ENCODE measurements at places on chromosomes 3 and 15.

DNA sequence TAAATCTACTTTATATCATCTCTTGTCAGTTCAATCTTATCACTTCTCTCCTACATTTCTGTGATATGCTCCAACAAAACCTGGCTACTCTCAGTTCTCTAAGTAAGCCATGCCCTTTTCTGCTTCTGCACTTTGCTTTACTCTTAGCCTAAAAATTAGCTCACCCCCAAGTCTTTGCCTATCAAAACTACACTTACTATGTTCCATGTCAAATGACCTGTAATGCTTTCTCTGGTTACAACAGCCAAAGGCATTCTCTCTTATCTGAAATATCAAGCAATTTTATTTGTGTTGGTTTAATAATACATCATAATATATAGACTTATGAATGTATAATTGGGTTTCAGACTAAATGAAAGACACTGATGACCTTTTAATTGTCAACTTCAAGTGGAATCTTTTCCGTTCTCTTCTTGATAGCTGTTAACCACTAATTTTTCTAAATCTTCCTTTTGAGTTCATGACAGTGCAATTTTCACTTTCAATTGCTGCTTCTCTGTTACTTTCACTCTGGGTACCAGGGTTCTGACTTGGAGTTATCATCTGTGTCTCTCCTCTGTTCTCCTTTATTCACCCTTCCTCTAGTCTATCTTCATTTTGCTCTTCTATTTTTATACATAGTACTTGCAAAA, 619.0 kb upstream of the GOLIM4 start:
- no peak for DNase-seq

GRCh38 chr3:77149382-77149781, 109.5 kb downstream of the ROBO2 start:
- no peak for DNase-seq

GRCh38 chr3:119632216-119632615, 28.2 kb downstream of the POPDC2 start:
- DNase-seq: no peak

GRCh38 chr3:60743631-60744164, 507.6 kb downstream of the FHIT start:
- no peak for DNase-seq

DNA sequence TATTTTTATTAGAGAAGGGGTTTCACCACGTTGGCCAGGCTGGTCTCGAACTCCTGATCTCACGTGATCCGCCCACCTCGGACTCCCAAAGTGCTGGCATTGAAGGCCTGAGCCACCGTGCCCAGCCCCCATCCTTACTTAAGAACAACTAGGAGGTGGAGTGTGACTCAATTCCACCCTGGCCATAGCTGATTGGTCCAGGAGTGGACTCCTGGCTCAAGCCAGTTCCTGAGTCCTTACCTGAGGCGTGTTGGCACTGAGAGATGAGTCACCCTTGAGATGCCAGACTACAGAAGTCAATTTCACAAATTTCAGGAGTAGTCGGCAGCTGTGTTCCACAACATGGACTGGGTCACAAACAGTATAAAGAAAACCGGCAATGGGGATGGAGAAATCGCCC, 124.2 kb downstream of the SHQ1 start:
- DNase-seq: no peak

DNA sequence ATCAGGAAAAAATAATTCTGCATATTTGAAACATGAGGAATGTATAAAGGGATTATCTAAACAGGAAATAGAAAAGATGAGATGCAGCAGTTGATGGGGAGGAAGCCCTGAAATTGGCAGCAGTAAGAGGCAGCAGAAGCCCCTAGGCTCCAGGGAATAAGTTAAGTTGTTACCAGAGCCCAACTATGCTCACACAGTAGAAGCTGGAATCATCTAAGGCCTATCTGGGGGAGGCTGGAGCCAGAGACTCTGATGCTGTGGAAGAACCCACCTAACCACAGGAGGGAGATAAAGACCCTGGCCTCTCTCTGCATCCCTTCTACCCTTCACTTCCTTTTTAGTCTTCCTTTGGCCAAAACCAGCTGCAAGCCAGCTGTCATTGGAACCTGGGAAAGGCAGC, 519.7 kb downstream of the DIPK2A start:
- DNase-seq: no peak

DNA sequence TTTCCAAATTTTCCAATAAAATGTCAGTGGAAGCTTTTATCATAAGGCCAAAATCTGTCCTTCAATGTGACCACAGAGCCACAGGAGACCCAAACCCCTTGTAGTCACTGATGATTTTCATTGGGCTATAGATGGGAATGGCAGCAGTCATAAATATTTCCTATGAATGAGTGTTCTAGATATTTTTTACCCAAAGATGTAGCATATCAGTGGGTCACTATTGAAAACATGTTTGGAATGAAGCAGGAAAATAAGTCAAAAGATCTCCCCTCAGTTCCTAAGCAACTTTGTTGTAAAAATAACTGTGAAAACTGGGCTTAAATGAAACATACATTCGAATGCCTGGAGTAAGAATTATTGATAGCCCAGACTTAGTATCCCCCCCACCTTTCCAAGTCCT, 49.0 kb downstream of the NKIRAS1 start:
- DNase-seq: no peak

DNA sequence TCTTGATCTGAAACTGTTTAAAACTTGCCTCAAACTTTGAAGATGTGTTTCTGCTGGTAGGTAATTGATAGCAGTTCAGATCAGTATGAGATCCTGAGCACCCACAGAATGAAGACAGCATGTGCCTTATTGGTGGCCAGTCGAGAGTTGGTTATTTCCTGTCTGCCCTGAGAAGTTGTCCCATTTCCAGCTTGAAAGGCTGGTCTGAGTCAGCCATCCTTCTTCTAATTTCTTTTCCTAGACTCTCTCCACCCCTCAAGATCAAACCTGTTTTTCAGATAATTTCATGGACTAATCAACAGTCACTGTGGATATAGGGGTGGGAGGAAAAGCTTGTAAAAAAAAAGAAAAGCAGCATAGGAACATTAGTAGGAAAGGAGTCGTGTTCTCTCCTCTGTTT, 464.4 kb downstream of the FOXP1 start:
- DNase-seq: no peak

- no peak for DNase-seq
Measured at GRCh38 chr3:69409831-69410230, 23.9 kb upstream of the FRMD4B start.

DNA sequence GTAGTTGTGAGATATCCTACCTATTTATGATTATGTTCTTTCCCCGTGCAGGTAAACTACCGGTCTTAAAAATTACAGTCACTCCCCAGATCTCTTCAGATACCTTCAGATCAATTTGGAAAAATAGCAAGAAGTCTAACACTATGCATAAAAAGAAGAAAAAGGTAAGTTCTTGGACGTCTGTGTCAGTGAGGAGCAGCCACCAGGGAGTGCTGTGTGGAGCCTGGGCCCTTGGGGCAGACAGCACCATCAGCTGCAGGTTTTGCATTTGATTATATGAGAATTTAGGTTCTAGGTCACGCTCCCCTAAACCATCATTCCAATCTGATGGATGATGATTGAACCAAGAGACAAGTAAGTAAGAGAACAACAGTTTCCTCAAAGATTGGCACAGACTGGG, 8.9 kb upstream of the RNF7 start:
- no peak for DNase-seq

DNA sequence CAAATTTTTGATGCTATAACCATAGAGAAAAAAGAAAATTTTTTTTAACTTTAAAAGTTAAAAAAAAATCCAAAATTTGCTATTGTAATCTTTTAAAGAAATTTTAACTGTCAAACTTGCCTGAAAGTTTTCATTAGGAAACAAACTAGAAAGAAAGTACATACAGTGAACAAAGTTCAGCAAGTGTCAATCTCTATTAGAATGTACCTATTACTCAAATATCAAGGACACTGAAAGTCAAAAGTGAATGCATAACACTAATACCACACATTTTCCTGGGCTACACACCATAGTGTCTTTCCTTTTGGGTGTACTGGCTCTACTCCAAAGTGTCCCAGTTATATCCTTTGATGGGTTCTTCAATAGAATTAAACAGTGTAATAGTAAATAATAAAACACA, 56.8 kb downstream of the LRRFIP2 start:
- DNase-seq: no peak

DNA sequence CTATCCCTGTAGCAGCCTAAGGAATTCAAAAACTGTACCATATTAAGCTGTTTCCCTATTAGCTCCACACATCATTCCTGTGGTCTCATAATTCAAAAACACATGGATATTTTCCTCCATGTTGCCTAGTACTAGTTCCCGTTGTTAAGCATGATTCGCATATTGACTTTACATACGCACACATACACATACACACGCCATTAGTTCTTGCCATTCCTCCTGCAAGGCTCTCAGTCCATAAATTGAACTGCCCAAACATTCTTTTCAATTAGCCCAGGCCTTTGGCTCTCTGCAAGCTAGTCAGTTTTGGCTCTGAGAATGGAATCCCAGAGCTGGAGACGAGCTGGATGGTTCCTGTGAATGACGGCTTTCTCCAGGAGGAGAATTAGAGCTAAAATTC, 57.2 kb upstream of the RAD18 start:
- DNase-seq: no peak

- no peak for DNase-seq
Measured at GRCh38 chr3:156608601-156609514, 53.9 kb upstream of the SSR3 start.
